ENCODE measurements at places on chromosomes 11 and 22.

- DNase-seq = peak; percentile 31
Measured at GRCh38 chr11:47216121-47216798, 1.5 kb downstream of the DDB2 start.

GRCh38 chr11:23097891-23098290 is 237.6 kb upstream of the CCDC179 start:
- no peak for DNase-seq

DNA sequence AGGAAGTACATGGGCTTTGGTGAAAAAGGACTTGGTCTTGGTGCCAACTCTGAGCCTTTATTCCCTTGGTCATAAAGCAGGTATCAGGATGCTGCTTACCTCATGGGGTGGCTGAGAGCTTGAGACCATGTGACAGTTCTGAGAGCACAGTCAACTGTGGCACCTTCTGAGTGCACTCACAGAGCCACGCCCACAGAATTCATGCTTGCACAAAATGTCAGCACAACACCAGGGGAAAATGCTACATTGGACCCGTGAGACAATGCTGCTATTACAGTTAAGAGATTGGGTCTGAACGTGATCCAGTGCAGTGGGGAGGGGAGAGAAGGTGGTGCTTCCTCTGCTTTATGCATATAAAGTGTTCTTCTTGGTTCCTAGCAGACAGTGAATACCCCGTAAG is 79.5 kb upstream of the SPON1 start:
- DNase-seq = no peak

DNA sequence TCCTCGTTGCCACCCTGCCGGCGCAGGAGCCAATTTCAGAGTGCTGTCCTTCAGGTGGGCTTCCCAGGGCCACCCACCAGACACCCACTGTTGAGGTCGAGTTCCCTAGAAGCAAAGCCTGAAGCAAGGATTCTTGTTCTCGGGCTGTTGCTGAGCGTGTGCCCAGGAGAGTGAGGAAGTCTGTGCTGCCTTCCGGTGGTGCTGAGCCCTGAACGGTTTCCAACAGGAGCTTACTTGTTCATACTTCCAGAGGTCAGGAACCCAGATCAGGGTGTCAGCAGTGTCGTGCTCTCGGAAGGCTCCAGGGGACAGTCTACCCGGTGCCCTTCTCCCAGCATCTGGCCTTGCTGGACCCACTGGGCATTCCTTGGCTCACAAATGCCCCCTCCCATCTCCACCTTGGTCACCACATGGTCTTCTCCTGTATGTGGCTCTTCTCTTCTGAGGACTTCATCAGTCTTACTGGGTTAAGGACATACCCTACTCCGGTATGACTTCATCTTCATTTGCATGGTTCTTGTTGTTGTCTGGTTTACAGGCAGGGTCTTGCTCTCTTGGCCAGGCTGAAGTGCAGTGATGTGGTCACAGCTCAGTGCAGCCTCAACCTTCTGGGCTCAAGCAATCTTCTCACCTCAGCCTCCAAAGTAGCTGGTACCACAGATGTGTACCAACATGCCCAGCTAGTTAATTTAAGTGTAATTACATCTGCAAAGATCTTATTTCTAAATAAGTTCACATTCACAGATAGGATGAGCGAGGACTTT is 11.2 kb downstream of the SLC25A1 start:
- DNase-seq = no peak

- no peak for DNase-seq
Measured at GRCh38 chr22:20176421-20177085, 25.7 kb upstream of the CCDC188 start.

GRCh38 chr11:70169127-70169526 is 34.0 kb upstream of the FADD start:
- DNase-seq = no peak

GRCh38 chr11:76831686-76832310 is 28.9 kb upstream of the ACER3 start:
- no peak for DNase-seq

GRCh38 chr11:28384418-28384817 is 276.2 kb downstream of the METTL15 start:
- DNase-seq = no peak

DNA sequence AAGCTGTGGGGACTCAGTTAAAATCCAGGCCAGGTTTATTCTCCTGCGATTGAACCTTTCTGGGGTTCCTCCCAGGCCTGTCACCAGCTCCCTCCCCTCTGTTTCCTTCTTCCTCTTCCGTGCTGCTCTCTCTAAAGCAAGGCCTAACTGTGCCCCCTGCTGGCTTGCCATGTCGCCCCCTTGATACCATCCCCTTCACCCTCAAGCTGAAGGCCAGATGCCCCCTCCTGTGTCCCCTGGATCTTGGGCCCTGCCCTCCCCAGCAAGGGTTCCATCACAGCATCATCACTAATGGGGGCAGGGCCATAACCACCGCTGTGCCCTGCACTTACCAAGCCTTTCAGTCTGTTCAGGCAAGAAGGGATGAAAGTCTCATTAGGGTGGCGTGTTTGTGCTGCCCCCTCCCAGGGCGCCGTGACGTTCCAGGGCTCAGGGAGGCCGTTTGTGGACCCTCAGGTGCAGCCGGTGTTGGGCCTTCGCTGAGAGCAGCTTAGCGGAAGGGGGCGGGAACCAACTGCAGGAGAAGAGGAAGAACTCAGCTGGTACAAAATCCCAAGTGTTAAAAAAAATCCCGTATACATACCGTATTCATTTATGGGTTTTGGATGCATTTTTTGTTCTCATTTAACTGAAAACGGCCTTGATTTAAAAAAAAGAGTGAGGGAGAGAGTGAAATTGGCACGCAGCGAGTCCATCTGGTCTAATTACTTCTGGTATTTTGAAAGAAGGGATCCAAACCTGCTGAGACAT is 69.9 kb downstream of the MPPED1 start:
- DNase-seq = no peak

DNA sequence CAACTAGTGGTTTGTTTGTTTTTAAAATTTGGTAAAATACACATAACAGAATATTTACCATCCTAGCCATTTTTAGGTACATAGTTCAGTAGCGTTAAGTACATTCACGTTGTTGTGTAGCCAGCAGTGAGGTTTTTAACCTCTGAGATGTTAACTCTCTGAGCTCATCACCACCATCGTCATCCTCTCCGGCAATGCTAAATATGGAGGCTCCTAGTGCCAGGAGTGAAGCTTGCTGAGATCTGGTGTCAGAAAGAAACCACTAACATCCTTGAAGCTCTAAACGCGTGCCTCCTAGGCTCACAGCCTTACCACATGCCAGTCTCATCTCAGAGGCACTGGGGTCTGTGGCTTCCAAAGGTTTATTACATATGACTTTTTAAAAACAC is 330.2 kb upstream of the B3GAT1 start:
- DNase-seq = no peak

GRCh38 chr11:86555866-86556265 is 116.5 kb downstream of the ME3 start:
- no peak for DNase-seq

GRCh38 chr11:77100166-77101042 is 2.2 kb upstream of the OMP start:
- DNase-seq = no peak

- no peak for DNase-seq
Measured at GRCh38 chr22:48258811-48259210, 1496.4 kb downstream of the TBC1D22A start.

DNA sequence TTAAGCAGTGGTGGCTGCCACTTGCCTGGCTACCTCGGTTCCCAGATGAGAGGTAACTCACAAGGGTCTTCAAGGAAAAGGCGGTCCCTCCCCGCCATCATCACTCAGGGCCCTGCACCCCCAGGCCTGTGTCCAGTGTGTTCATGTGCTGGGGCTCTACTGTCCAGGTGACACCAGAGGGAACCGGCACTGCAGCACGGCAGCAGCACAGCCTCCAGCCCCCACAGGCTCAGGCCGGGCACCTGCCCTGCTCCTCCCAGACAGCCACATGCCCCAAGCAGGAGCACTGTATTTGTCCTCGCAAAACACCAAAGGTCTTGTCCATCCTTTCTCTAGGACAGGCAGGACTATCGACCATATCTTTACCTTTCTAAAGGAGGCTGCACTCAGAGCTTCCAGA is 982.1 kb downstream of the NTM start:
- no peak for DNase-seq

GRCh38 chr11:114783805-114784204 is 105.5 kb downstream of the NXPE2 start:
- DNase-seq = no peak

DNA sequence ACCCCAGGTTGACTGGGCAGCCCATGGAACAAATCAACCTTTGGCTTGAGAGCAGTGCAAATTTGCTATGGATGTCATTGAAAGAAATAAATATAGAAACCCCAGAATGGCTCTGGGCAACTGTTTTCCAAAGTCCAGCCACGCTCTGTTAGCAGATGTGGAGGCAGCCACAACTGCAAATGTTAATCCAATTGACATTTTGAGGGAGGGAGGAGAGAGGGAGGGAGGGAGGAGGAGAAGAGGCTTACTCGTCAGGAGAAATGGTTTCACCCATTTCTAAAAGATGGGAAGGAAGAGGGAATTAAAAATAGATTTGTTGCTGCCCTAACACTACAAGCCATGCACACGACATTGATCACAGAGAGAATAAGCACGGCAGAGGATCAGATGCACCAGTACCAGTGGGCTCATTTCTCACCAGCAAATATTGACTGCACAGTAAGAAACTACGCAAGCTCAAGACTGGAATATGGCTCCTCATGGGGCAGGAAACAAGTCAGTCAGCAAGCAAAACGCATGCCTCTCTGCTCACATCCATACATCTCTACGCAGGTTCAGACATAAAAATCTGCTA is 229.1 kb downstream of the LARGE1 start:
- no peak for DNase-seq

- DNase-seq = no peak
Measured at GRCh38 chr22:35900483-35901168, 128.0 kb downstream of the RBFOX2 start.

All from stimulated activated CD8-positive, alpha-beta memory T cell treated with anti-CD3 and anti-CD28 coated beads, Interleukin-2, amount 100 ng/mL, for 1 hour (primary cell).